ENCODE measurements at places on chromosomes 4 and X.

GRCh38 chr4:35541146-35541887, 703.0 kb downstream of the ARAP2 start:
- no peak for DNase-seq

- DNase-seq = no peak
These were observed 97.1 kb upstream of the KLF3 start for GRCh38 chr4:38566806-38567398.

DNA sequence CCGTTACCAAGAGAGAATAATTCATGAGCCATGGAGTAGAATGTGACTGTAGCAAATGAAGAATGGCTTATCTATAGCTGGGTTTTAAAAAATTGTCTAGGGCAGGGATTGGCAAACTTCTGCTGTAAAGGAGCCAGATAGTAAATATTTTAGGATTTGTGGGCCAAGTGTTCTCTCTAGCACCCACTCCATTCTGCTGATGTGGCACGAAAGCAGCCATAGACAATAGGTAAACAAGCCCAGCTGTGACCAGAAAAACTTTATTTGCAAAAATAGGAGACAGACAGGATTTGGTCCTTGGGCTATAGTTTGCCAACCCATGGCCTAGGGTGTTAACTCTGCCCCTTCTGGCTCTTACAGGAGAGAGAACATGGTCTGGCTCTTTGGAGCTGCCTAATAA, 127.2 kb downstream of the AKAP4 start:
- DNase-seq = no peak

DNA sequence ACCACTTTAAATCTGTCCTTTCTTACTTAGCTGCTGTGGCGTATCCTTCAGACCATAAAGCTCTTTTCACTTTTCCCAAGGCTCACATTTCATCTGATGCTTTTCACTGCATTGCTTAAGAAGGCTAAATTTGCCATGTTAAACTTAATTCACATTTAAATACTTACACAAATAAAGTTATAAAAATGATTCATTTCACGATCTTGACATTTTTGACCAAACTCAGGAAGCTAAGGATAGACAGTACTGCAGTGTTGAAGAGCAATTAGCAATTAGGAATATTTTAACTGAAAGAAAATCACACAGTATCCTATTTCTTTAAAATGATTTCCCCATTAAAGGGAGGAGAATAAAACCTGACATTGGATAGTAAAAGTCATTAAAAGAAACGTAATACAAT, 1038.6 kb downstream of the STPG2 start:
- no peak for DNase-seq

DNA sequence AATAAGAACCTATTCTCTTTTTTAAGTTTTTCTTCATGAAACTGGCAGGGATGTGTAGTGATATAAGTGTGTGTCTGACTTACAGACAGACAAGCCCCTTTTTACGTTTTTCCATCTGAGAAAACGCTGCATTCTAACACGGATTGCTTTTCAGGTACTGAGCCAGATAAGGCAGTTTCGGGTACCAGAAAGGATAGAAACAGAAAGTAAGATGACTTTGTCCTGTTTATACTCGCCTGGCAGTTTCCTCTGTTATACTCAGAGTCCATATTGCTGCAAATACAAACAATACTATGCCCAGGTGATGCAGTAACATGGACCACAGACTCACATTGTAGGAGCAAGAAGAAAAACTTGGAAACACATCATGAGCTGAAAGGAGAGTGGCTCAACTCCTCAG, 2320.6 kb upstream of the AGA start:
- no peak for DNase-seq

- no peak for DNase-seq
These were observed 4.4 kb upstream of the INPP4B start for GRCh38 chr4:142850478-142850877.

DNA sequence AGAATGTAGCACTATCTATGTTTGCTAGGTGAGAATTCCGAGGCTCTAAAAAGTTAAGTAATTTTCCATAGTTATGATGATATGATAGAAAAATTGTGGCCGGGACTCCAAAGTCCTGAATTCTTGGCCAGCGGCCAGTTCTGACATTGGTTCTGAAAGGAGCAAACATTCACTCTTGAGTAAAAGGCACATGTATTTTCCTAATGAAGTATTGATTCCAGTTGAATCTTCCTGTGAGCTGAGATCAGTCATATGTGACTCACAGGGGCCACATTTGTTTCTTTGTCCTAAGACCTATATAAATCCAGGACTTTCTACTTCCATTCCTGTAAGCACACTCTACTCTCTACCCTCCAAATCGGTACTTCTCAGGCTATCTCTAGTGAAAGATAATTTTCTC, 349.9 kb downstream of the BMPR1B start:
- no peak for DNase-seq

GRCh38 chr4:101277671-101278070, 69.7 kb downstream of the PPP3CA start:
- no peak for DNase-seq

GRCh38 chr4:40749717-40750460, at the start of gene NSUN7:
NSUN7 (plus strand) TSS chr4:40749955; CDS start chr4:40750694, 739 bp downstream.
- no peak for DNase-seq

DNA sequence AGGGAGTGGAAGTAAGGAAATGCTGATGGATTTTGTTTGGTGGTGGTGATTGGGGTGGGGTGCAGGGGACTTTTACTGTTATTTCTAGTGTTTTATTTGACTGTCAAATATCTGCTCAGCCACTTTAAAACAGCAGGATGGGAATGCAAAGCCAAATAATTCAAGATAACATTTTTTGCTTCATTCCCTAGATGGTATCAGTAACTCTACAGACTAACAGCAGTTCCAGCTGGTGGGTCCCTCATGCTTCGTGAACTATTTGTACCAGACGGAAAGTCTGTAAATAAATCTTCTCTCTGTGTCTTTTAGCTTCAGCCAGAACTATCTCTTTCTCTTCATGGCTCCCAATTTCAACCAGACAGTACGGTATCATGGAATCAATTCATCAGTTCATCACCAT, 27.5 kb downstream of the GPR143 start:
- no peak for DNase-seq

DNA sequence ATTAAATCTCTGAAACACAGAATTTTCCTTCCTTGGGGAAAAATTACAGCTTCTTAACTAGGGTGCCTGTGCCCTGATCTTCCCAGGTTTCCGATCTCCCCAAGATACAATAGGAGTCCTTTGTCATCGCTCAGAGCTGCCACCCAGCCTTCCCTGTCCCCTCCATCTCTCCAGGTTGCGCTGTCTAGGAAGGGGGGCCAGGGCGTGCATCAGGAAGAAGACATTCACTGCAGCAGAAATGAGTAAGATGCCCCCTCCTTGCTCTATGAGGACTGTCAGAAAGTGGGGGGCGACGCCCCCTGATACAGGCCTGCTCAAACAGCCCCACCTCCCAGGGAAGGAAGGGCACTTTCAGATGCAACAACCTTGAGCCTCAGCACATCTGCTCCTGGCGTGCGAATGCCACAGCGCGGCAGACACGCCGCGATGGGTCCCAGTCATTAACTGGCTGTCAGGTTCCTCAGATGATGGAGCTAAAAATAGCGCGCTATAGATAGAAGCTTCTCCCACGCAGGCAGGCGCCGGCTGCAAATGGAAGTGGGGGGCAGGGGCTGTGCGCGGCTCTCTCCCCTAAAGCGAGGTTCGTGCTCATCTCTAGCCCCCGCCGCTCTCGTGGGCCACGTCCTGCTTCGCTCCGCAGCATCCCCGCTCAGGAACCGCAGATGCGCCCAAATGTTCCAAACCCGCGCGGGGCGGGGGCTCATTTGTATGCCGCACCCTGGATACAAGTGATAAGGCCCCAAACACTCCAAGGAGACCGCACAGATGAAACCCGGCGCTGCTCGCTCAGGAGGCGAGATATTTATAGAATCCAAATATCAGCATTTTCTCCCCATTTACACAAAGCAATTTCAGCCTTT, 57.6 kb upstream of the LGI2 start:
- DNase-seq = no peak

GRCh38 chr4:40506492-40506891, 123.2 kb downstream of the RBM47 start:
- no peak for DNase-seq

- DNase-seq = no peak
These were observed 374.8 kb downstream of the GPAT3 start for GRCh38 chr4:83910693-83911092.

DNA sequence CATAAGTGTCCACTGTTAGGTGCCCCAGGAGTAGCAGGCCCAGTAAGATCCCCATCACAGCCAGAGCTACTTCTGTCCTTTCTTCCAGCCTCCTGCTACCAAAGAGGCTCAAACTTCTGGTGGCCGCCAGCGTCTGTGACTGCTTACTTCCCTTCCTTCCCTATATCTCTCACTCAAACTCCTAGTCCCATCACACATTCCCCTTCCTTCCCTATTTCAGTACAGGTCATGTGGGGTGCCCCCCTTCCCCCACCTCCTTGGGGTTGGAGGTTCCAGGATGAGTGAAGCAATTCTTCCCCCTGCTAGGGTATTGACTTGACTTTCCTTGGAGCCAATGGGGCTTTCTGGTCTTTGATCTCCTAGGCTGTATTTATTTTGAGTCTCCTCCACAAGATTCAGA, at the start of gene VSIG4:
Gene VSIG4, minus strand, starts transcription at position 137 of the 400 bp plus-strand sequence. Its CDS starts 82 bp downstream, at position 55.
- no peak for DNase-seq

DNA sequence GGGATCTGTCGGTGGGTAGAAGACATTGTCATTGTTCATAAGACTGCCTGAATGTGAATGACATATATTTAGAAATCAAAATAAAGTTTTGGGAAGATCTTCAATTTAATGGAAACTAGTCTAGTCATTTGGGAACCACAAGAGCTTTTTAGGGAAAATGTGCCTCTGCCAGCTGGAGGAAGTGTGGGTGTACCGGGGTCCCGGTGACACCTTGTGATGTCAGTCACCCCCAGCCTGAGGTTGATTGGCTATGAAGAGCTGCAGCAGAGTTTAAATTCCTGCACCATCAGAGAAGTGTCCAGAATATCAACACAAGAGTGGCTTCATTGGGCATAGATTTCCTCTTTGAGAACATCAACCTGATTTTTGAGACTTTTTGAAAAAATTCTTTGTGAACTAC, at the start of gene DMP1:
Gene DMP1, plus strand, starts transcription at position 301 of the 400 bp plus-strand sequence. CDS start 6,213 bp downstream, outside the sequence.
- DNase-seq = no peak

DNA sequence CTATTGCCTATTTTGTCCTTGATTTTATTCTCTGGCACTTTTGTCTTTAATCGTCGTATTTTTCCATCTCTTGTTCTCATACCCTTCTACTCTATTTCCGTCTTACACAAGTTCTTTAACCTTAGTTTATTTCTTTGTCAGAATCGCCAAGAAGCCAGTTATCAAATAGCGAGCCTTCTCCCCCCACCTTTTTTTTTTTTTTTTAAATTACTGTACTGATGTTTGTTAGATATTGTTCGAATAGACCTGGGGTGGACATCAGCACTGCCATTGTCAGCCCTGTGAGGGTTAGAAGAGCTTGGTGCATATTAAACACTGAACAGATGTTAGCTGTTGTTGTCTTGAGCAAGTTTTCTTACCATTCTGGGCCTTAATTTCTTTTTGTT, 1.2 kb downstream of the SPCS3 start:
- DNase-seq = no peak

- no peak for DNase-seq
These were observed 11.5 kb downstream of the STK26 start for GRCh38 chrX:132034648-132035047.

DNA sequence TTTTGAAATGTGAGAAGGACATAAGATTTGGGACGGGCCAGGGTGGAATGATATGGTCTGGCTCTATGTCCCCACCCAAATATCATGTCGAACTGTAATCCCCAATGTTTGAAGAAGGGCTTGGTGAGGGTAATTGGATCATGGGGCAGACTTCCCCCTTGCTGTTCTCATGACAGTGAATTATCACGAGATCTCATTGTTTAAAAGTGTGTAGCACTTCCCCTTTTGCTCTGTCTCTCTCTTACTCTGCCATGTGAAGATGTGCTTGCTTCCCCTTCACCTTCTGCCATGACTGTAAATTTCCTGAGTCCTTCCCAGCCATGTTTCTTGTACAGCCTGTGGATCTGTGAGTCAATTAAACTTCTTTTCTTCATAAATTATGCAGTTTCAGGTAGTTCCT, 17.5 kb downstream of the MTMR8 start:
- no peak for DNase-seq

GRCh38 chrX:10030570-10030969, 63.4 kb downstream of the CLDN34 start:
- no peak for DNase-seq

- no peak for DNase-seq
These were observed 166.2 kb upstream of the GALNTL6 start for GRCh38 chr4:171646984-171647383.

- no peak for DNase-seq
These were observed 10.6 kb upstream of the PRDX4 start for GRCh38 chrX:23656684-23657083.

DNA sequence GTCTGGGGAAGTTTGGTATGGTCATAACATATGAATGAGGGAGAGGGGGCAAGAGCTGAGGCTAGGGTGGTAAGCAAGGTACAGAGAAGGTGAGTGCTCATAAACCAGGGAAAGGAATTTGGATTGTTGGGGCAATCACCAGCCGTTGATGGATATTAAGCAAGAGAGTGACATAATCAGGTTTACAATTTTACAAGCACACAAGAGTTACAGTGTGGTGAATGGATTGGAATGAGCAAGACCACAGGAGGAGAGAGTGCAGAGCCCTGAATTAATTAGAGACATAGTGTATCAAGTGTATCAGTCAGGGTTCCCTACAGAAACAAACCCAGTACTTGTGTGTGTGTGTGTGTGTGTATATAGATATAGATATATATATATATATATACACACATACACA, 18.7 kb upstream of the FMR1NB start:
- no peak for DNase-seq

- DNase-seq = no peak
These were observed 166.9 kb upstream of the GK2 start for GRCh38 chr4:79574741-79575451.

DNA sequence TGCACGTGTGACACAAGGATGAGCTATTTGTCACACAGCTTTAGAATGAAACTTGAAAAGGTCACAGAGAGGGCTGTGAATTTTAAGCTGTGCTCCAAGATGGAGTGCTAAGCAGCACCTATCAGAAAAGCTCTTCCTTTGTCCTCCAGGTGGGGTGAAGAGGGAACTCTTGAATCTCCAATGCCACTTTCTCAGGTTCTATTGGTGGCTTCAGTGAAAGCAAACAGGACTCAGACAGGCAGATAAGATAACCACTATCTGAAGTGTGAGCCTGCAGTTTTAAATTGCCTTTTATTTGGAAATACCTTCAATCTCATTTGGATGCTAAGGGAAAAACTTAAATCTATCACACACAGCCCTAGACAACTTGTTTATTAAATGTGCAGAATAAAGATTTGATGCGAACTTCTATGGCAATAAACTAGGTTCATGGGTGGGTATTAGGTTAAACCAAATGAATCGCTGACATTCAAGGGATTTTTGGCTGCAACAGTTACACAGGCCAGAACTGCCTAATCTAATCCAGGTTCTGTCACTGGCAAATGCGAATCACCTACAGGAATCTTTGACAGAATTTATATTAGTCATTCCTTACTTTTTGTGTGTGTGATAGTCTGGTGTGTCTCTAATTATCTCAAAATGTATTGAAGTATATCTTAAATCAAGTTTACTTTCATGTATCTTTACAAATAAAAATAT, 13.6 kb upstream of the PDGFRA start:
- no peak for DNase-seq

DNA sequence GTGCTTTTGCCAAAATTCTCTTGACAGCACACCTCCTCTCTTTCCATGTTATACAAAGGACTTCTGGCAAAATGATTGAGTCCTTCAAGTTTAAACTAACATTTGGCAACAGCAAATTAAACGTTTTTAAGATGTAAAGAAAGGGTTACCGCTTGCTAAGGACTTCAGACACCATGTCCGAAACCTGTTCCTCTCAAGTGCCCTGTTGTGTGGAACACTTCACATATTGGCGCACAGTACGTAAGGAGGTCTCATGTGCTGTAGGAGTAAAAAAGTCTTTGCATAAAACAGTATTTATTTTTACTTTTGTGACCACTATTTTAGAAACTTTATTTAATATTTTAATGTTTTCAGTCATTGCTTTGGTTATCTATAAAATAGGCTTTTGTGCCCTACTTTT, 33.7 kb upstream of the HPRT1 start:
- no peak for DNase-seq

Data from SW 1271 (cell line).